Melanocyte of skin (primary cell): ENCODE measurements at places on chromosomes 4 and X. TPM values are rescaled to one million over a fixed set of nuclear protein-coding genes. Genes with fewer than 3 reads are reported as not detected.

GAGE12J gene
- not detected in 2 replicates for total RNA-seq

LARP7 gene
- total RNA-seq = 18.9 and 36.7 TPM in 2 replicates

MAGED4B gene
- total RNA-seq = 6.0 and 6.7 TPM in 2 replicates

SPIN3 gene
- 5.0 and 8.5 TPM in 2 replicates for total RNA-seq

BMPR1B gene
- 6.5 and 6.9 TPM in 2 replicates for total RNA-seq

RAB41 gene
- total RNA-seq = not detected in 2 replicates

KLKB1 gene
- total RNA-seq = 0.31 TPM in 1 of 2 replicates, not detected in the other

TAB3 gene
- total RNA-seq = 20.4 and 21.0 TPM in 2 replicates

KCNIP4 gene
- 0.15 TPM in 1 of 2 replicates, not detected in the other for total RNA-seq

MXRA5 gene
- total RNA-seq = under 0.01 TPM in 2 replicates

H2BW2 gene
- not detected in 2 replicates for total RNA-seq

PASD1 gene
- total RNA-seq = not detected in 2 replicates

EMCN gene
- total RNA-seq = not detected in 2 replicates

CXCL6 gene
- total RNA-seq = 3.0 and 4.3 TPM in 2 replicates

CNKSR2 gene
- 3.1 and 3.3 TPM in 2 replicates for total RNA-seq

AMBN gene
- not detected in 2 replicates for total RNA-seq

PNMA6A gene
- 3.0 and 5.7 TPM in 2 replicates for total RNA-seq

EDA gene
- 1.4 and 2.9 TPM in 2 replicates for total RNA-seq

ZNF157 gene
- not detected in 2 replicates for total RNA-seq
